ENCODE measurements at places on chromosomes 11 and 22.

GRCh38 chr22:50581950-50582492 lies 628 bp downstream of the CHKB start:
- no peak for DNase-seq

GRCh38 chr11:133175103-133175502 lies 357.2 kb downstream of the OPCML start:
- DNase-seq, result no peak

GRCh38 chr22:44586999-44587736 lies 89.1 kb upstream of the RTL6 start:
- DNase-seq, result peak; percentile 30

DNA sequence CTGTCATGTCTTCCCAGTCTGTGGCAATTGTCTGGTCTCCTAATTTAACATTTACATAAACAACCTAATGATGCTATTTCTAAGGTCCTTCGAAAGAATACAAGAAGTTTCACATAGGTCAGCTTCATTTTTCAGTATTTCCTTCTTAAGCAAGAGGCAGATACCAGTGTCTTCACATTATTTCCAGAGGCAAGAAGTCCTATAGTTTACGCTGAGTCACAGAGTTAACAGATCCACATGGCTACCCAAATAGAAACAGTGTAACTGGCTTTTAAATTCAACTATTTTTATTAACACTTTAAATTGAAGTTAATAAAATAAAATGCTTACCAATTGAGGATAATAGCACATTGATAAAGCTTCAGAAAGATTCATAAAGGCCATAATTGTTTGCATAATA lies 10.9 kb downstream of the PRRG4 start:
- DNase-seq, result no peak

GRCh38 chr11:23865341-23865975 lies 631.4 kb upstream of the LUZP2 start:
- DNase-seq, result no peak

- peak; percentile 86 for DNase-seq
Observed at GRCh38 chr22:29079218-29079901, 6.5 kb downstream of the KREMEN1 start.

GRCh38 chr22:38325587-38325986 lies 8.4 kb upstream of the CSNK1E start:
- no peak for DNase-seq

DNA sequence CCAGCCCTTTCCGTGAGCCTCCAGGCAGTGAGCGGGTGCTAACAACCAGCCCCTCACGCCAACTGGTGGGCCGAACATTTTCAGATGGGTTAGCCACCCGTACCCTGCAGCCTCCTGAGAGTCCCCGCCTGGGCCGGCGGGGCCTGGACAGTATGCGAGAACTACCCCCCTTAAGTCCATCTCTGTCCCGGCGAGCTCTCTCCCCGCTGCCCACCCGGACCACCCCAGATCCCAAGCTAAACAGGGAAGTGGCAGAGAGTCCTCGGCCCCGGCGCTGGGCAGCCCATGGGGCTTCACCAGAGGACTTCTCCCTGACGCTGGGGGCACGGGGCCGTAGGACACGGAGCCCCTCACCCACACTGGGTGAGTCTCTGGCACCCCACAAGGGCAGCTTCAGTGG lies 20.6 kb downstream of the PHLDB1 start:
- DNase-seq, result no peak

DNA sequence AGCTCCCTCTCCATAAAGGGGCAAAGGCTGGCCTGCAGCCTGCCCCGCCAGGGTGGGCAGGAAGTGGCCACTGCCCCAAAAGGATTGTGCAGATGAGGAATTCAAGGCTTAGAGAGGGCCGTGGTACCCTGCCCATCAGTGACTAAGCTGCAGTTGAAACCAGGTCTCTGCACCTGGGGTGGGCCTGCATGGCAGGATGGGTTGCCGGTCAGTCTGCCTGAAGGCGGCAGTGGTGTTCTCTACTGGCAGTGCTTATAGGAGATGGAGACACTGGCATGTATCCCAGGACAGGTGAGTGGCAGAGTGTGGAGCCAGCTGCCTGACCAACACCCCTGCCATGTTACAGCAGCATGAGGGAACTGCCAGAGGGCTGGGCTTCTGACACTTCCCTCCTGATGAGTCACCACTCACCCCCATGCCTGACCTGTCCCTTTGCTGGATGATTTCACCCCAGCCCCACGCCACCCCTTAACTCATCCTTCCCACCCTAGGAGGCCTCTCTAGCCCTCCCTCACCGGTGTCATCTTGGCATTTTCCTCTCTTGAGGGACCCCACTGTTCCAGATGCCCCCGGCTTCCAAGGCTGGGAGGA lies 70.2 kb upstream of the LMO1 start:
- DNase-seq, result no peak

DNA sequence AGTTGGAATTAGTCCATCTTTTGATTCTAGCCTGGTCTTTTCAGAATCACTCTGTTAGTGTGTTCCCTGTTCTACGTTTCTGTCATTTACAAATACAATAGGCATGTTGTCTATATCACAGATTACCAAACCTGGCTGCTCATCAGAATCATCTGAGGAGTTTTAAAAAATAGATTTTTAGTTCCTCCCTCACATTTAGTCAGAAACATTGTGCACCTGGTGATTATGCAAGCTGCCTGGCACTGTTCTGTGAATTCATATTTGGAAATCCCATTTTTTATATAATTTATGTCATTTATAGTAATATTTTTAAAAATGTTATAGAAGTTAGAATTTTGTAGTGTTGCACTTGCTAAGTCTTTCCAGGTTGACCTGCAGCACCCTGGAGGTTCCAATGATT lies 107.3 kb downstream of the PDE3B start:
- no peak for DNase-seq

- DNase-seq, result no peak
Observed at GRCh38 chr11:12473381-12473780, 96.0 kb downstream of the PARVA start.

DNA sequence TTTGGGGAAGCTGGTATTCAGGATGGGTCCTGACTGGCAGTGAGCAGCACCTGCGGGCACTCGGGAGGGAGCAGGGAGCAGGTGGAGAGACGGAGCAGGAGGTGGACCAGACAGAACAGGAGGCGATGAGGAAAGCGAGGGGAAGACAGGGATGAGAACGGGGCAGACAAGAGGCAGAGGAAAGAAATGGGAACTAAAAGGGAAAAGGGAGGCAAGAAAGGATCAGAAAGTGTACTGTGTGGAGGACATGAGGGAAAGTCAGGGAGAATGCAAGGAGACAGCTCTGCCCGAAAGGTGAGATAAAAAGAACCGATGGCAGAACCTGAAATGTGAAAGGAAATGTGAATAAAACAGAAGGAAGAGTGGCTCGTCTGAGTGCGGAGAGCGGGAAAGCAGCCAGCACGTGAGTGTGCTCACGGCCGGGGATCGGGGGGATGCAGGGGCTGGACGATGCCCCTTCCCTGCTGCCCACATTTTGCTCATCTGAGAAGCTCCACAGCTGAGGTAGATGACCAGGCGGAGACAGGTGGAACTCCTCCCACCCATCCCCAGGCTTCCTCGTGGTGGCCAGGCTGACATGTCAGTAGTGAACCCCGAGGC lies 494.4 kb upstream of the B3GAT1 start:
- DNase-seq, result no peak

DNA sequence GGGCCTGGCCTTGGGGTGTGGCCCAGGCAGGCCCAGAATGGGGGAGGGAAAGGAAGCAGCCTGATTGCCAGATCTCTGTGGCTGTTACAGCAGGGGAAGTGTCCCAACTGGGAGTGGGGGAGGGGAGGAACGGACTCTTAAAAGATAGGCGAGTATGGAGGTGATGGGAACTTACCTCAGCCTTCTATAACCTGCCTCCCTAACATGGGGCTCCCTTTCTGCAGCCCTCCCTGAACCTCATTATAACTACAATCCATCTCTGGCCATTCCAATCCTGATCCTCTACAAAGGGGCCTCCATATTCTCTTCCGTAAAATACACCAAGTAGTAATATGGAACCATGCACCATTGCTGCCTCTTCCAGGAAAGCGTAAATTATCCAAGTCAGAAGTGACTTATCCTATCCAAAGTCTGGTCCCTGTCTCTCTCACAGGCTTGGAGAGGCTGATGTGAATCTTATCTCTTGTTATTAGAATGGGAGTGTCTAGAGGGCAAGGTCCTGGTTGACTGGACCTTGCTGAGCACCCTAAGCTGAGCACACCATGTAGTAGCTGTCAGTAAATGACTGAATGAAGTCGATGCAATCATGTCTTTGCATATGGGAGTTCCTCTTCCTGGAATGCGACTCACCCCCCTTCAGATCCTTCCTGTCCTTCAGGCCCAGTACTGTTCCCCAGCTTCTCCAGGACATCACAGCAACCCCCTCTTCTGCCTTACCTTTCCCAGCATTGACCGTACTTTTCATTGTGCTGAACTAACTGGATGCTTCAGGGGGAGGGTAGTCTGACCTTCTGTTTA lies 5.9 kb downstream of the RHOG start:
- DNase-seq, result no peak

- no peak for DNase-seq
Observed at GRCh38 chr22:50255099-50255498, 4.0 kb upstream of the HDAC10 start.

DNA sequence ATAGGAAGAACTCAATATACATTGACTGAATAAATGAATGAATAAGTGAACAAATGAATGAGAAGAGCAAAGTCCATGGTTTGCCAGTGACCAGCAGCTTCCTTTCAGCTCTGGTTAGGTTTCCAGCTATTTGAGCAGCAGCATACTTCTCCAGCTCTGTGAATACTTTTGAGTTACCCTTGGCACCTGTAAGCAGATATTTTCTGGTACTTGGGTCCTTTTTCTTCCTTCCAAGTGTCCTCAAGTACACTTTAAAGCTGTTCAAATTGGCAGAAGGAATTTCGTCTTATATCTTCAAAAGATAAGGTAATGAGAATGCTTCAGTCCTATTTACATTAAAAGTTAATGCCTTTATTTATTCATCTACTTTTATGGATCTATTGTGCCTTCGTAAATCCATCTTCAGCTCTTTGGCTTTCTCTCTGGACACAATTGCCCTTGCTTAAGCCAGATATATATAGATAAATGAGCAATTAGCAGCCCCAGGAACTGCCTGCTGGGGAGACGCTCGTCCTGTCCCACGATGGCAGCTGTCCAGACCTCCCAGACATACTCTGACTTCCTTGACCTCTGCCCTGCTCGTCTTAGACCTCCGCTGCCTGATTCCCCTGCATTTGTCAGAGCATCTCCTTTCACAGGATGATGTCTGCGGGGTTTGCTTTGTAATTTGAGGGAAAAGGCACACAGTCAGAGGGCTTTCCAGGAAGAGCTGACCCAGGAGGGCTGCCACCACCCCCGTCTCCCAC lies 926.3 kb downstream of the OPCML start:
- DNase-seq, result no peak

DNA sequence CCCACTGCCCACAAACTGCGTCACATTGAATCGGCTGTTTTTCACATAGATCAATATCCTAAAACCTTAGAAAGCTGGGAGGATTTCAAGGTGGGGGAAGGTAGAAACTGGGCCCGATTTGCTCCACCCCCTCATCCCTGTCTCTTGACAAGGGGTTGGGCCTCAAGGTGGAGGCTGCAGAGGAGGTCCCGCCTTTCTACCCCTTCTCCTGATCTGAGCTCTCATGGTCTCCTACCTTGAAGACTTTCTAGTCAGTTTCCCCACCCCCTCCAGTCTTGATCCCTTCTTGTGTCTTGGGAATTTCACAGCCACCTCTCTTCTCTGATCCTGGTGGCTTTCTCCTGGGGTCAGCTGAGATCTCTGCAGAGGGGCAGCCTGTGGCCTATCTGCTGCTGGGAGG lies 4.5 kb upstream of the STARD10 start:
- no peak for DNase-seq

- DNase-seq, result no peak
Observed at GRCh38 chr11:10481560-10482349, 26.7 kb downstream of the AMPD3 start.

DNA sequence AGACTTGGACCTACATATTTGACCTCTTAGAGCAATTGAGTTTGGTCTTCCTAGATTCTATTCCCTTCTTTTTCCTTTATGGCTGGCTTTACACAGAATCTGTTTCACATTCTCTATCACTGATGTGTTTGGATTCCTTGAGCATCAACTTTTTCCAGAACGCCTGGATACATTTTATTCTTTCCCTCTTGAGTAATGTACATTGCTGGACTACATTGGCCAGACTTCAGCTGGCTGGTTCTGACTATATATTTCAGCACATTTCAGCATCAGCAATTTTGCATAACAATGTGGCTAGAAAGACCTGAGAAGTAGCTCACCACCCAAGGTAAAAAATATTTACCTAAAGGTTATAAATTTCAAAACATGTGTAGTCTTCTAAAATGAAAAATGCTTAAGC lies 2198.2 kb upstream of the RAG2 start:
- DNase-seq, result no peak

- DNase-seq, result no peak
Observed at GRCh38 chr22:35413624-35414023, 13.7 kb downstream of the MCM5 start.

DNA sequence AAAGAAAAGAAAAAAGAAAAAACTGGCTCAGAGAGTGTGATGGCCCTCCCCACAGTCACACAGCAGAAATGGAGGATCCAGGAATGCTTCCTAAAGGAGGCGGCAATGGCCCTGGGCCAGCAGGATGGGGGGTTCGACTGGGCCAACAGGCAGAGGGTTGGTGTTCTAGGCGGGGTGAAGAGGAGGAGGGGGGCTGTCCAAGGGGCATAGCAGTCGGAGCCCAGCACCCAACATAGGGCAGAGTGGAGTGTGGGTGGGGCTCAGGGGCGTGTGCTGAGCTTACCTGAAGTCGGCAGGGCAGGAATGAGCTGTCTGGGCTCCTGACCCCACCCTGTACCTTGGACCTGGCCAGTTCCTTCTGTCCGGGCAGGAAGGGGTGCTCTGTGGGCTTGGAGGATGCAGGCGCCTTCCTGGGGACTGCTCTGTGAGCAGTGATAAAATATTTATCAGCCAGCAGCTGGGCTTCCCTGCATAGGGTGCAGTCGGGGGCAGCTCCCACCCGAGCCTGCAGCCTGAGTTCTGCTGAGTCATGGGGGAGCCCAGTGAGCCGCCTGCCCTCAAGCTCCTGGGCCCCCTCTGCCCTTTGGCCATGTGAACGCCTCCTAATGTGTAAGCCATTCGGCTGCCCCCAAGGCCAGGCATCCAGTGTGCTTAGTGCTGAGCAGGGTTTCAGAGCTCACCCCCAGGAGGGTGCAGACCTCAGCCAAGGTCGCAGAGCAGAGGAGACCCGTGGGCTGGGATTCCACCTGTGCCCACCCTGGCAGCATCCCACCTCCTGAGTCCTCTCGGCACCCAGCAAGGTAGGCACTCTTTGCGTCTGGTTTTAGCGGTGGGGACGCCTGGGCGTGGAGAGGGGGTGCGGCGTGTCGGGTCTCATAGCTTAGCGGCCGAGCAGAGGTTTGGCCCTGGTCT lies 25.3 kb upstream of the PRR5 start:
- no peak for DNase-seq

Measured in NCI-H1092 (cell line).